ENCODE measurements at places on chromosomes 3 and 15. TPM values are rescaled to one million over a fixed set of nuclear protein-coding genes. Genes with fewer than 3 reads are reported as not detected.

DNA sequence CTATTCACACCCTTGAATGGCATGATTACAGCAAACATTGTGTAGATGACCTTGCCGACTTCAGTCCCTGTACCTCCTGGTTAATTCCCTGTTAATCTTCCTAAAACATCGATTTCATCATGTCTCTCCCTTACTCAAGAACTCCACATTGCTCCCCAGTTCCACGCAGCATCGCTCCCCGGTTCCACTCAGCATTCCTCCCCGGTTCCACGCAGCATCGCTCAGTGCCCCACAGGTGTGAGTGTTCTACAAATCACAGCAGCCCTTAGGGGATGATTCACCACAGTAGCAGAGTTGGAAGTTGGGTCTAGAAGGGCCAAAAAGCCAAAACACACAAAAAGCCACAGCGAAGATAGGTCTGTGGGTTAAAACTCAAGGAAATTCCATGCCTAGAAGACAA, 8.6 kb upstream of the TNK2 start:
- DNase-seq: no peak

DNA sequence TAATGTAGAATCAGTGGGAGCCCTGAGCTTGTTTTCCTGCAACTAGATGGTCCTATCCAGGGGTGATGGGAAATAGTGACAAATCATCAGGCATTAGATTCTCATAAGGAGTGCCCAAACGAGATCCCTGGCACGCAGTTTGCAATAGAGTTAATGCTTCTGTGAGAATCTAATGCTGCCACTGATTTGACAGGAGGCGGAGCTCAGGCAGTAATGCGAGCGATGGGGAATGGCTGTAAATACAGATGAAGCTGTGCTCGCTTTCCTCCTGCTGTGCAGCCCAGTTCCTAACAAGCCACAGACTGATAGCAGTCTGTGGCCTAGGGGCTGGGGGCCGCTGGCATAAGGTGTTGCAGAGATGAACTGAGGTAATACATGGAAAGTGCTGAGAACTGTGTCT, 28.3 kb upstream of the TMEM42 start:
- DNase-seq: no peak

DNA sequence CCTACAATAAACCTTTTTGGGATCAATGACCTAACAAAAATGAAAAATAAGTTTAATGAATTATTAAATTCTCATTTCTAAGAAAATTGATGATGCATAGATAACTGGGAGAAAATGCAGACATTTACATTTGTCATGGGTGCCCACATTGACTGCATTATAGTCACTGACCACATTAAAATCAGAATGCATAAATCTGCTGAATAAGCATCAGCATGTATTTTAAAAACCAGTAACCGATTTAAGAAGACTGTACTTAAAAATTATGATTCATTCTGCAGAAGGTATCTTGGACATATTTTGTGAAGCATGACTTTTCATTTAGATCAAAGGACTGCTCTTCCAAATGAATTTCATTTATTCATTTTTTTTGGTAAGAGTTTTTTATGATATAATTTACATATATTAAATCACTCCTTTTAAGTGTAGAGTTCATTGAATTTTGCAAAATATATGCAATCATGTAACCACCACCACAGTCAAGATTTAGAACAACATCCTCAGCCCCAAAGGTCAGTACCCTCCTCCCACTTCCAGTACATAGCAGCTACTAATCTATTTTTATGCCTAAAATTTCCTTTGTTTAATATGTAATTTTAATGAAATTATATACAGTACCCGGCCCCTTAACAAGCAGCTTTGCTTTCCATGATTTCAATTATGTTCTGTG, 11.8 kb downstream of the KCNH8 start:
- no peak for DNase-seq

DNA sequence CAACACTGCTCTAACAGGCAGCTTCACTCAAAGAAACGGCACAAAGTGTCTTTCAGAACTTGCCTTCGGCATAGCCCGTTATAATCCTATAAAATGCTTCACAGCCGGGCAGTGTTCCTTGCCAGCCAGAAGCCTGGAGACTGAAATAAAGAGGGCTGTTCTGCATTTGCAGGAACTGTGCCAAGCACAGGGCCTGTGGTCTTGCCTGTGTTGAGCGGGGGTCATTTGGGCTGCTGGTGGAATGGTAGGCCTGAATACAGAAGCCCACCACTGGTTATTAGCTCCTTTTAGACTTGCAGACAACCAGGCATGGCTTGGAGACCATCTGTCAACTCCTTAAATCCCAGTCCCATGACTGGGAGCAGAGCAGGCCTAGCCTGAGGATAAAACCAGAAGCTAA, 4.7 kb upstream of the ARHGEF3 start:
- no peak for DNase-seq

DNA sequence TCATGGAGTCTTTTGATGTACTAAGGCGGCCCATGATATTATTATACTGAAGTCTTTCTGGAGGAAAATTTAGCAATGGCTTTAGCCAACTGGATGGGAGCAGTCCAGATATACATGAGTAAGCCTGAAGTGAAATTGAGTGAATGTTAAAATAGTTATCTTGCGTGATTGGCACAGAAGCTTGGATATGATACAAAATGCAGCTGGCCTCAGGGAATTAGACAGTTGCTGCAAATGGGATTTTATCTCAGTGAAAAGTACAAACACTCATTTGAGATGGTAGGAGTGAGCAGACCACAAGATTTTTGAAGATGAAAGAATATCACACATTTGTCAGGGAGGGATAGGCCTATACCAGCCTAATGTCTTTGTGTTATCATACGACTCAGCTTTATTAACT, 8.9 kb downstream of the LMOD3 start:
- no peak for DNase-seq

- DNase-seq: no peak
Measured at GRCh38 chr3:123687286-123687685, 102.4 kb upstream of the HACD2 start.

GRCh38 chr15:69482686-69483256, 30.2 kb downstream of the RPLP1 start:
- no peak for DNase-seq

DNA sequence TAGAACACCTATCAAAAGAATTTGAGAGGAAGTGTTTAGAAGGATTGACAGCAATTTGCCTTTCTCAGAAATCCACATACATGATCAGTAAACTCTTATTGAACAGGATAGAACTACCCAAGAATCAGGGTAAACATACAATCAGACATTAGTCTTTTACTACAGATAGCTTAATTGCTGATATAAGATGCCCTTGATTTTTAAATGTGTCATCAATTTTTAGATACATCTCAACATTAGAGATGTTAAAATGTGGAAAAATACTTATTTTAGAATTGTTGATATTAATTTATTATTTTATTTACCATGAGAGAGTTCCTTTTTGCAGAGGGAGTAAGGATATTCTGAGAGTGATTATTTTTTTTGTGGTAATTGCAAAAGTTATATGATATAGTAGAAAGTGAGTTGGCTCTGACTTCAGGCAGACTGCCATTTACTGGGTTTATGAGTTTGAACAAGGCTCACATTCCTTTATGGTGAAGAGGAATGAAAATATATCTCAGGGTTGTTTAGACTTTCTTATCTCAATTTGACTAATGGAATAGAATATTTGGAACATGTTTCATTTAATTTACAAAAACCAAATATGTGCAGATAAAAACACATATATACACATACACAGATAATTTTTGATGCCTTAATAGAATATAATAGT, 302.8 kb upstream of the GOLIM4 start:
- no peak for DNase-seq

DNA sequence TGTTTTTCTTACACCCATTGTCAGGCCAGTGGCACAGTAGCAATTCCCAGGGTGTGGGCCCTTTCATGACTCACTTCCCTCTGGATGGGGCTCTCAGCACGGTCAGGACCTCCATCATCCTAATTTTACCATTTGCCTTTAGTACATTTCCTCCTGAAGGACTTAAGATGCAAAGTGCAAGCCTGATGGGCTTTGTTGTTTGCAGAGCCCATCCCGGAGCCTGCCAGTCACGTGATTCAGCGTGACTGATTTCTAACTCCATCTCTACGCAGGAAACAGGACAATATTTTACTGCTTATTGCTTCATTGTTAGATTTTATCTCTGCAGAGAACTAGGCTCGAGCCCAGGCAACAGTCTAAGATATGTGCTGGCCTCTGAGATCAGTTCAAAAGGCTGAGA, 223.7 kb downstream of the PDZRN3 start:
- no peak for DNase-seq

- no peak for DNase-seq
Measured at GRCh38 chr15:74042603-74043424, 39.5 kb downstream of the GOLGA6A start.

- no peak for DNase-seq
Measured at GRCh38 chr3:127525373-127525772, 65.2 kb downstream of the TPRA1 start.

DNA sequence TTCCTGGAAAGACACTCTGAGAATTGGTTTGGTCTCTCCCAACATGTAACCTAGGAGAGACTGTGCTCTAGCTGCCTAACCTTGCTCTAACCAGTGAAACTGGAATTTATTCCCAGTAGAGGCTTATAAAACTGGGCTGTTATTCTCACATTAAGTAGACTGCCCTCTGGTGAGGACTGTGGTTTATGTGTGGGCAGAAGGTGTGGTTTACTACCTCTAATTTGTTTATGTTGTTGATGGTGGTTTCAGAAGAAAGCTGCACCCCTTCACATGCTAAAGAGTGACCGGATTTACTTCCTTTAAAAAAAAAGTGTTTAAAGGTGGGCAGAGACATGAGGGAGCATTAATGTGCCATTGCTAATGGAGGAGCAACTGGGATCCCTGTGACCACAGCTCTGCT, 273.2 kb downstream of the MECOM start:
- no peak for DNase-seq

DNA sequence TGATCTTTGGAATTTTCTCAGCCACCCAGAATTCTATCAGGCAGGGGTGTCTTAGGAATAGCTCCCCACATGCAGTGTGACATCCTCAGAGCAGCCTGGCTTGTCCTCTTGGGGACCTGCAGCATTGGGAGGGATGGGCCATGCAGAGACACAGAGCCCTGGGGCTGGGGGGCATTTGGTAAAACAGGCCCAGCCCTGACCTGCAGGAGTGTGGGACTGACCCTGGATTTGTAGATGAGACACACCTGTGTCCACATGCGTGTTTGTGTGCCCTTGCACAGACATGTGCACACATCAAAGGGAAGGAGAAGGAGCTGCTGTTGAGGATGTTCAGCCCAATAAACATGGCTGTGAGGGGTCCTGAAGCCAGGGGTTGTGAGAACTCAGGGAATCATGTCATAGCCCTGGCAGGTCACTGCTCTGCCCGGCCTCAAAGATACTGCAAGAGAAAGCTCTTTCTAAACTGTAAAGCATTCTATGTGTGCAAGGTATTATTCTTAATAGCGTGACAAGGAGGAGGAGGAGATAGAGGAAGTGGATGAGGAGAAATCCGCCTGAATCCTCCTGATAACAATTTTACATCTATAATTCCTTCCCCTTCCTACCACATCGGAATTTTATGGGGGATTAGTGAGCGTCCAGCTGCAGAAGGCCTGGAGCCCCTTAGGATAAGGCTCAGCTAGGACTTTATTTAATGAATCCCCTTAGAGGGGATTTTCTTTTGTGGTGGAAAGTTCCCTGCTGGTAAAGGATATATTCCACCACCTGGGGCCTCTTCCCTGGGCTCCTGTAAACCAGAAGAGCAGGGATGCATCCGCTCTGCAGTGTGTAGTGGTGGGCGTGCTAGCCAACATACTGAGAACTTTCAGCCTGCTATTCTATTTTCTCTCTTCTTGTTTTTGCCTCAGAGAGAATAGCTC, 245.5 kb downstream of the EPHB1 start:
- no peak for DNase-seq

GRCh38 chr3:128825117-128825725, 54.2 kb upstream of the ACAD9 start:
- no peak for DNase-seq

DNA sequence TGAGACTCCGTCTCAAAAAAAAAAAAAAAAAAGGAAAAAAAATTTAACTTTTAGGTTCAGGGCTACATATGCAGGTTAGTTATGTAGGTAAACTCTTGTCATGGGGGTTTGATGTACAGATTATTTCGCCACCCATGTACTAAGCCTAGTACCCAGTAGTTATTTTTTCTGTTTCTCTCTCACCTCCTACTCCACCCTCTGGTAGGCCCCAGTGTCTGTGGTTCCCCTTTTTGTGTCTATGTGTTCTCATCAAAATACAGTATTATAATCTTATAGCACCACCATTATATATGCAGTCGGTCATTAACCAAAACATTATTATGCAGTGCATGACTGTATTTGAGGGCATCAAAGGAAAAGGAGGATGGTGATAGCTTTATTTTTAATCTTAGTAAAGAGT, 47.3 kb downstream of the CHP1 start:
- no peak for DNase-seq

GRCh38 chr3:114606336-114606735, 312.5 kb downstream of the TIGIT start:
- no peak for DNase-seq

GRCh38 chr3:156016902-156017301, 103.5 kb upstream of the KCNAB1 start:
- no peak for DNase-seq

DNA sequence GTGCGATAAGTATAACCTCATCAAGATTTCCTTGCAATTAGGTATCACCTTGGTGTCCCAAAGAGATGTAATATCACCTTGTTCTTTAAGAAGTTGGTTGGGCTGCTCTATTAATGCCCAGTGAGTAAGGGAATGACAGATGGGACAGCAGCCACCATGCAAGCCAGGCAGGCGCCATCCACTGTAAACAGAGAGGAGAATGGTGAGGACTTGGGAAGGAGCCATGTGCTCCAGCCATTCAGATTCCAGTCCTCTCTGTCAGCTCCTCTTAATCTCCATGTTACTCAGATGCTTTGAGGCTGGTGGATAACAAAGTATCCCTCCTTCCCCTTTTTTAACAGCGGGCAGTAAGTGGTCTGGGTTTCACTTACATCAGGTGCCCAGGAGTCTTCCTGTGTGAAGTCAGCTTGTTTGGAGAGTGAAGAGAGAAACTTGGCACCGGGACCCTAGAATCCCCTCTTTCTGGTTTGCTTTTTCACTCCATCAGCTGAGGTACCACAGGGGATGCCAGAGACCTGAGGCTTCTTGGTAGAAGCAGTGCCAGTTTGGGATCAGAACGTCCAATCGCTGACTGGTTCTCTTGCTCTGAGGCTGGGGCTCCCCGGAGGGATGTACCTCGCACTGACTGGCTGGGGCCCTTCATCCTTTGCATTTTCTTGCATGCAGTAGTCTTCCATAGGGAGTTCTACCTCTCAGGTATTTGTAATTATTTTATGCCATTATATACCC, 29.5 kb downstream of the SLCO3A1 start:
- no peak for DNase-seq

GRCh38 chr3:29949940-29950616, 656.3 kb upstream of the TGFBR2 start:
- no peak for DNase-seq

GJD2 gene
- not detected for polyA plus RNA-seq

XIRP1 gene
- polyA plus RNA-seq: 0.25 TPM

FAM219B gene
- polyA plus RNA-seq: 60.9 TPM

PLIN1 gene
- polyA plus RNA-seq: 1.4 TPM

DNAH12 gene
- 3.0 TPM for polyA plus RNA-seq

DRD3 gene
- not detected for polyA plus RNA-seq

SERPINI2 gene
- 1.9 TPM for polyA plus RNA-seq

CLRN1 gene
- not detected for polyA plus RNA-seq

NMNAT3 gene
- 11.9 TPM for polyA plus RNA-seq
